ENCODE measurements at places on chromosomes 4 and X.

- DNase-seq: no peak
Measured at GRCh38 chrX:96861218-96861617, 22.5 kb upstream of the RPA4 start.

- DNase-seq: no peak
Measured at GRCh38 chr4:12408364-12408763, 979.7 kb upstream of the HS3ST1 start.

- DNase-seq: no peak
Measured at GRCh38 chr4:141565379-141566089, 70.8 kb upstream of the IL15 start.

DNA sequence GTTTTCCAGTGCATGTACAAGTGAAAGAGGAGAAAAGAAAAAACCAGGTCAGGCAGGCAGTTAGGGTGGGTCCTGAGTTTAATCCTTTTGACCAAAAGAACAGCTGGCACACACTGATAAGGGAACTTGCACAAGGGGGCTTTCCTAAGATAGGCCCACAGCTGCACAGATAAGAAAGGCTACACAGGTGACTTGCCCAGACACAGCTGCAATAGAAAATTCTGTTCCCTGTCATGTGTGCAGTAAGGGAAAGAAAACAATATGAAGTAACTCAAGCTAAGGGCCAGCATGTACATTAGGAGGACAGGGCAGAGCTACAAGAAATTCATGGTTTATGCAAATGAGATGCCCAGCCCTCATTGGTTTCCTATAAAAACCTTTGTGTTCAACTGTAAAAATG is 32.9 kb downstream of the LUZP4 start:
- DNase-seq: no peak

- no peak for DNase-seq
Measured at GRCh38 chr4:185580699-185581098, 45.4 kb upstream of the PDLIM3 start.

DNA sequence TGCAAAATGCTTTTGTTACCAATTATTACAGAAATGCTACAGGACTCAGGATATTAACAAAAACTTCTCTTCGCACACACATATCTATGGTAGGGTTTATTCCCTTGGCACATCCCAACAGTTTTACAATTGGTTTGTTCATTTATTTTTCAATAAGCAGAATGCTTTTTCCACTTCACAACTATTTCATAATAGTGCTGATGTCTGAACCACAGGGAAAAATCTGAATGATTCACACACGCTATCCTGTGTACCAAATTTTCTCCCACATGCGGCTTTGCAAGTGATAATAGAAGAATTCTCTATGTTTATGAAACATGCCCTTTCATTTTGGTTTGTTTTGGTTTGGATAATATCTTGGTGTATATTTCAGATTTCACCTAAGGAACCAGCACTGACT is 725.7 kb upstream of the TENM3 start:
- no peak for DNase-seq

DNA sequence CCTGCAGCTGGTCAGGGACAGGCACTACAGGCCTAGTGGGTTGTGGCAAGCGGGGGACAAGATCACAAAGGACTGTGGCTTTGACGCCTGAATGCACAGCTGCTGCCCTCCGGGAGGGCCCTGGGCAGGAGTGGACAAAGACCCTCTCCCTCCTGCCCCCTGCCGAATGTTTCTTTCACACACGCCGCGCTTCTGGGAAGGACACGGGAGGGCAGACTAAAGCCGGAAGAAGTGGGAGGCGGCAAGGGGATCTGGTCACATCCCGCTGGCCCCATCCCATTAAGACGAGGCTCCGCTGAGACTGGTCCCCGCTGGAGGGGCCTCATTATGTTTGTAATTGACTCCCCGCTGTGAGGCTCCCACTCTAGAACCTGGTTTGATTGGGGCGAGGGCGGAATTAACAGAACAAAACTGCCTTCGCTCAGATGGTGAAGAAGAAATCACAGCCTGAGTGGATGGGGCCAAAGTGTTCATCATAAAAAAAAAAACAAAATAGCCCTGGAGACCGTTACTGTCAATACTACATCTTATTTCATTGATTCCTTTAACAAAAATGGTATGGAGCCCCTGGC is 37.8 kb upstream of the PSAPL1 start:
- no peak for DNase-seq

DNA sequence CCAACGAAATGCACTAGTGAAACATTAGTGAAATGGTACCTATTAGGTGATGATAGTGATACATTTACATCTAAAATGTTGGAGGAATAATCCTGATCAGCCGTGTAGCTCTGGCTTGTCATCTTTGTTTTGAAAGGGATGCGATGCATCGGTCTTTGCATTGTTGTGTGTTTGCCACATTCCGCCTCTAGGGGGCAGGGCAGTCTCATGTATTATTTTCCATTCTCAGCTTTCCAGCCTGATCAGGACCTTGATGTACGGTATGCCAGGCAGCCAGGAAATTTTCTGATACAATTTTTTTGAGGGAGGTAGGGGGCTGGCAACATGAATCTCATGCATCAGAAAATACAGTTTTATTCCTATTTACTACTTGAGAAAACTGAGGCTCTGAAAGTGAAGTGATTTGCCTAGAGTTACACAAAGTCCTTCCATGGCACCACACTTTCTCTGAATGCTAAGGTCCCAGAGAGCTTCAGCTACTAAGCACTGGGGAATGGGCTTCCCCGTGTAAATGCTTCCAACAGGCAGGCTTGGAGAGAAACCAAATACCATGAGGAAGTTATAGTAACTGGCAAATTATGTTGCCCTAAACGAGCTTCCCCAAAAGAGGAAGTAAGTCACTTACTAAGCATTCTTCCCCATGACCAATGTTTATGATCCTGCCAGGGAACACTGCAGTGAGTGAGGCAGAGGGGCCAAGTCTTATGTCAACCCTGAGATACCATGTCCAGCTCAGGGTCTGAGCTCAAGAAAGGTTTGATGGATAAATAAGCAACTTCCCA is 31.8 kb upstream of the IQSEC2 start:
- peak; percentile 53 for DNase-seq

DNA sequence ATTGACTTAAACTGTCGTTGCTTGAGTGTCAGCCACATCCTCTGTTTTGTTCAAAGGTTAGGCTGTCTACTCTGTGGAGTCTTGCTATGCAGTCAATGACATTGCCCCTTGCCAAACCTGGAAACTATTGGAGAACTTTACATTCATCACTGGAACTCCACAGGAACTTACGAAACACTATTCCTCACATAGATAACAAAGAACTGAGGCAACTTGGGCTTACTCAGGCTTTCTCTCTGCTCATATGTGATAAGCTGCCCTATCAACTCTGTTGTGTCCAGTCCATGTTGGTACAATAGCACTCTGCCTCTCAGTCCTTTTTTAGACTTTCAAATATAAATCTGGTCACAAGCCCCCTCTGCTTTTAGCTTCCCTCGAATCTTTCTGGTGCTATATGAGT is 9.4 kb downstream of the NPY5R start:
- no peak for DNase-seq

- no peak for DNase-seq
Measured at GRCh38 chrX:154121207-154121606, 22.8 kb upstream of the OPN1LW start.

- no peak for DNase-seq
Measured at GRCh38 chr4:126779001-126779400, 853.8 kb upstream of the INTU start.

DNA sequence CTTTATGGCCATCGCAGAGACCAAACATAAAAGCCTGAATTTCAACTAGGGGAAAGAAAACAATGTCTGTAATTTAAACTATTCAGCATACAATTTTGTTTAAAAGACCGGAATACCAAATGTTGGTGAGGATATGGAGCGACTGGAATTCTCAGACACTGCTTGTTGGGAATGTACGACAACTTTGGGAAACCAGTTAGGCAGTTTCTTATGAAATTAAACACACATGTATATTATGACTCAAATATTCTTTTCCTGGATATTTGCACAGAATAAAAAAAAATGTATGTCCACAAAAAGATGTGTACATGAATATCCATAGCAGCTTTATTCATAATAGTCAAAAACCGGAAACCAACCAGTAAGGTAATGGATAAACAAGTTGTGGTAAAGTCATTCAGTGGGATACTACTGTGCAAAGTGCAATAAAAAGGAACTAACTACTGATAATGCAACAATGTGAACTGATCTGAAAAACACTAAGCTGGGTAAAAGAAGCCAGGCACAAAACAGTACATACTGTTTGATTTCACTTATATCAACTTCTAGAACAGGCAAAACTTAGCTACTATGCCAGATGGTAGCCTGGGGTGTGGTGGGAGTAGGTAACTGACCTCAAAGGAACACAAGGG is 152.7 kb upstream of the FTHL17 start:
- no peak for DNase-seq

GRCh38 chr4:13944095-13944511 is 316.6 kb upstream of the BOD1L1 start:
- DNase-seq: no peak

DNA sequence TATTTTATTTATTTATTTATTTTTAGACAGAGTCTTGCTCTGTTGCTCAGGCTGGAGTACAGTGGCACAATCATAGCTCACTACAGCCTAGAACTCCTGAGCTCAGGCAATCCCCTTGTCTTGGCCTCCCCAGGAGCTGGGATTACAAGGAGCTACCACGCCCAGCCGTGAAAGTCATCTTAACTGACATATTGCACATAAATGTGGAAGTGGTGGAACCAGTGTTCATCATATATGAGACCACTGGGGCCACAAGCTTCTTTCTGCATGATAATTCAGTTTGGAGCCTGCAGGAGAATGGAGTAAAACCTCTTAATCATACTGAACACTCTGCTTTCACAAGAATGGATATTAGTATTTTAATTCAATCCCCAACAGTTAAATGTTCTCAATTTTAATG is 12.5 kb upstream of the CTSO start:
- DNase-seq: no peak

DNA sequence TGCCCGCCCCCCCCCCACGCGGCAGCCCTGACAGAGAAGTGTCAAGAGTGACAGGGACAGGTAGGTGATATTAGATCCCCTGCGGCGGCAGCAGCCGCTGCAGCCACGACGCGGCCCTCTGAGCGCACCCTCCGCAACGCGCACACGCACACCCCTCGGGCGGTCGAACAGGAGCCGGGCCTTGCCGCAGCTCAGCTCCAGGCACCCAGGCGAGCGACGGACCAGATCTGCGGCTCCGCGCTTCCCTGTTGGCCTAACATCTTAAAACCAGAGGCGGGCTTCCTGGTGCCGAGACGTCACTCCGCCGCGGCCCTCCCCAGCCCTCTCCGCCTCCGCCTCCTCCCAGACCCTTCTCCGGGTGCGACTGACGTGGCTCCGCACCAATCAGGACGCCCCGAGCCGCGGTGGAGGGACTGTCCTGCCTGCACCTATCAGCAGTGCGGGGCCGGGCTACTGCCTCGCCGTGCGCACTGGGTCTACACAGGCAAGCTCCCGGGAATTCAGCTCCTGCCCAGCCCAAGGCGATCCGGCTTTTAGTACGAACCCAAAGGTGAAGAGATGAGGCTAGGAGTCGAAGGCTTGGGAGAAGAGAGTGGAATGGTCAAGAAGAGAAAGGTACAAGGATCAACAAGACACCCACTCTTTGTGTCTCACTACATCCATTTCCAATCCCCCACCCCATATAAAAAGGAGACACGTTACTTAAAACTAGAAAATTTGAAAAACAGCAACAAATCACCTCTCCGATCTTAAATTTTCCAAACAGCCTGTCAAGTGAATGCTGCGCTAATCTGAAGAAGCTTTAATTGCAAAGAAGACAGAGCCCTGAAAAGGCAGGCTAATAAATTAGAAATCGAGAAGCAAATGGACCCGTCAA is at the start of gene PITX2:
Gene PITX2 (minus strand): TSS at position 237 of the 877 bp plus-strand sequence. CDS start 617 bp downstream, outside the sequence.
- no peak for DNase-seq

GRCh38 chrX:70774223-70774622 is 134.3 kb downstream of the TEX11 start:
- DNase-seq: no peak

DNA sequence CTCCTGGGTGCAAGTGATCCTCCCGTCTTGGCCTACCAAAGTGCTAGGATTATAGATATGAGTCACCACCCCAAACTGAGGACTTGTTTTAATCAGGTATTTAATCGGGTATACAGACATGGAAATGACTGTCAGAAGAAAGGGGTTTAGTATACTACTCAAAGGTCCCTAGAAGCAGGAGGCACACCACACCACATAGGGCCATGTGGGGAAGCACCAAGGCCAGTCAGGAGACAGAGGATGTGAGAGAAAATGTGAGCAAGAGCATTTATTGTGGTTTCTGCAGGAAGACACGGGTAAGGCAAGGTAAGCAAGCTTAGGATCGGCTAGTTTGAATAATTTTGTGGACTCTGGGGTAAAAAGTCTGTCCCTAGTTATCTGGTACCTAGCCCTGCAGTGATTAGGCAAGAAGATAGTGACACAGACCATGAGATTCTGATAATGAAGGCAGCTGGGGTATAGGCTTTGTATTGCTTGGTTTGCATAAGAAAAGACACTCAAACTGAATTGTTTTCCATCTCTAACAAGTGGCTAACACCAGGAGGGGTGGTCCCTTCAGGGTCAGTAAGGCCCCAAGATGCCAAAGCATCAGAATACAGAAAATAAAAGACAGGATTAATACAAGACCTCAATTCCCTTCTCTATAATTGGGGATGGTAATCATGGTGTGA is 408.8 kb upstream of the F9 start:
- no peak for DNase-seq

DNA sequence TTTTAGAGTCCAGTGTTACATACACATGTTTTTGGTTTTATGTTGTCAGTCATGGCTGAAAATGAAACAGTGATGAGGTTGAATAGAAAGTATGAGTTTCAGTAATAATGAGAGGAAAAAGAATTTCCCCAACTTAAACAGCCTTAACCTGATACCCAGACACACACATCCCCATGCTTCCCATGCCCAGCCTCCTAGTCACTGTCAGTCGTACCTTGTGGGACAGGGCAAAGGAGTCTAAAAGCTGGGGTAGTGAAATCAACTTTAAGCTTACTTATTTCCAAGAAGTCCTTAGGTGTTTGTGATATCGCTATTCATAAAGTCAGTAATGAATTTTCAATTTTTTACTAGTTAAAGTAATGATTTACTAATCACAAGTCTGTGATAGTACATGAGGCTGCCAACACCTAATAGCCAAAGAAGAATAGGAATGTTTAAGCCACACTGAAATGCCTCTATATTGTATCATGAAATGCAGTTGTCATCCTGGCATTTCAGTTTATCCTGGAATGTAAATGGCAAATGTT is 24.3 kb upstream of the GPR34 start:
- no peak for DNase-seq

DNA sequence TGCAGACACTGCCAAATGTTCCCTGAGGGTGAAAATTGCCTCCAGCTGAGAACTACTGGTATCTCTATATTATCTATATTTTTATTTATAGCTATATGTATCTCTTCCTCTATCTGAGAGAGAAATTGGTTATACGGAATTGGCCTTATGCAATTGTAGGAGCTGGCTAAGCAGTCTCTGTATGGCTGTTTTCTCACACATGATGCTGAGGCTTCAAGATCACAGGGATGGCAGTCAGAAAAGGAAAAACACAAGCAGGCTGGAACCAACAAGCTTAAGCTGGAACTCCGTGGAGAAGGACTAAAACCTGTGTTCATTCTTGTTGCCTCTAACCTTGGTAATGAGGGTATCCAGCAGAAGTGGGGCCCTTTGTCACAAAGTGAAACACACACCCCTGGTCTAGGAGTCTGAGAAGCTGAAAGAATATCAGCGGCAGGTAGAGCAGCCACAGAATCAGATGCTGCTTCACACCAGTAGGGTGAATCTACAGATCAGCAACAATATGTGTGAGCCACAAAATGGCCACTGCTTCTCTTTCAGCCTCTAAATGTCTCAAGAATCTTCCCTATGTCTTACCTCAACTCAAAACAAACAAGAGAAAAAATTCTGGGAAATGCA is 166.5 kb upstream of the PPP1R2C start:
- no peak for DNase-seq

All from globus pallidus (tissue), 1 donor.